ENCODE measurements at places on chromosomes 5 and 9.
A peak's percentile ranks its signal among the peaks of the same experiment; 100 is the strongest.

GRCh38 chr9:92008041-92008440, 58.0 kb upstream of the ROR2 start:
- DNase-seq: no peak

- DNase-seq: peak; percentile 79
Measured at GRCh38 chr5:180605554-180606214, 14.4 kb upstream of the SCGB3A1 start.

GRCh38 chr9:135256581-135257354, 169.3 kb downstream of the OLFM1 start:
- no peak for DNase-seq

DNA sequence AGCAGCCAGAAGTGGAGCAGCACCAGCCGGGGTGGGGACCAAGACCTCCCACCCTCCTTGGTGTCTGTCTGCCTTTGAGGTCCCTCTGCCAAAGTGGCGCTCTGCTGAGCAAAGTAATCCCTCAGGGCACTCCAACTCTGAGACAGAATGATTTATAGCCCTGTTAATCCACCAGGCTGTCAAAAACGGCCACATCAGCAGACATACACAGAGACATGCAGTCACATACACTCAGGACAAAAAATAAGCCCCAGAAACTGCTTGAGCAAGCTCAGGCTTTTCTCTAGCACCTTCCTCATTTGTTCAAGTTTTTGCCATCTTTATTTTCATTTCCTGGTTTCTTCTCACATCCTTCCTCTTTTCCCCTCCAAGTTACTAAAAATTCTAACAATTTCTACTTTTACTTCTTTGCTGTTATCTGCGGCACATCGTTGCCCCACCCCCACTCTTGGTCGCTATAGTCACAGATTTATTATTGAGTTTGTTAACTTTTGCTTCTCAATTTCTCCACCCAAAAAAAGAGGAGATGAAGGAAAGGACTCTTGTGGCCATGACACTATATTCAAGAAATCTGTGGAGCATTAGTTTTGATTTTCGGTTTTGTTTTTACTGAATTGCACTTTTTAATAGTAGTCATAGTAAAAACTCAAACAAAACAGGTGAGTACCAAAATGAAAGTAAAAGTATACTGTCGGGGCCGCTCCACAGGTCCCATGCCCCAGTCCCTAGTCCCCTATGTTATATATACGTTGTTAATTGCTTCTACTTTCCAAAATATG, 17.4 kb upstream of the ADRB2 start:
- DNase-seq: peak; percentile 51

DNA sequence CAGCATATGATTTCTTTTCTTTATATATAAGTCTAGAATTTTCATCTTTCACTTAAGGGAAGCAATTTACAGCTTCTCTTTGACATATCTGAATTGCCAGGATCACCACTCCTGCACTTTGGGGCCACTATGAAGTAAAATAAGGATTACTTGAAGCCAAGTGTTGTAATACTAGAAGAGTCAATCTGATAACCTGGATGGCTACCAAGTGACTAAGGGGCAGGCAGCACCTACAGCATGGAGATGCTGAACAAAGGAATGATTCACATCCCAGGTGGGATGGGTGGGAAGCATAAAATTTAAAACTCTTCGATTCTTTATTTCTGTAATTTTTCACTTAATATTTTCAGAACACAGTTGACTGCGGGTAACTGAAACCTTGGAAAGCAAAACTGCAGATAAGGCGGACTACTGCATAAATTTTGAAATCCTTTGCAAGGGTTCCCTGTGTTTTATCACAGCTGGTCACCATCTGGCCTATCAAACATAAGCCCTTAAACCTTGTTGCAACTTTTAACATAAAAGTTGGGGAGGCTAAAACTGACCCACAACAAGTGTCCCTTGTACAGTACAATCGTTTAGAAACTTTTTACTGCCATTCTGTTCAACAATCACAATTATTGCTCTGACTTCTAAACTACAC, 31.2 kb downstream of the NR3C1 start:
- DNase-seq: no peak

DNA sequence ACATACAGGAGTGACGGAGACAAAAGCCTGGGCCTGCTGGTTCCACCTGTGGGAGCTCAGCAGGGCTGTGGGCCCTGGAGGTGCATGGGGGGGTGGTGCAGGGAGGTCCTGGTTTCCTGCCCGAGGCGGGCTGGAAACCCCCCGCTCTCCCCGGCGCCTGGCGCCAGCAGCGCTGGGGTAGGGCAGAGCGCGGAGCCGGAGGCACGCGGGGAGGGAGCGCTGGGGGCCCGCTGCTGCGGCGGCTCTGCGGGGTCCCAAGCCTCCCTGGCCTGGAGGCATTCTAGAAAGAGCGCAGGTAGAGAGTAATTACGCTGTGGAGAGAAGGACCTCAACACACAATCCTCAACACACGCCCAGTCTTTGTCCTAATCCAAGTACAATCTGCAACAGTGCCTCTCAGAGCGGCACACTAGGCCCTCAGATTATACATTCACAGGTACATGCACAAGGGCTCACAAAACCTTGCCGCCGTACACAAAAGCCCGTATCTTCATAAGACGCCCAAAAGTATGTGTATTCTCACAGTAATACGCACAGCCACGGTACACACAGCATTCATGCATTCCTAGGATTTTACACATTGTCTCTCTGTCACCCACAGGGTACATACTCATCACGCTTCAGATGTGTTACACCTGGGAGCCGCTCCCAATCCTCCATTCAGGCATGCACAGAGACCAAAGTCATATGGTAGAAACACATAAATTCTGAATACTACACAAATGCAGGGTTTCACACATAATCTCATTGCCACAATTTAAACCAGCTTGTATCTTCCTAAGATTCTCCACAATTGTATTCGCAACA, 2.1 kb upstream of the HAND1 start:
- DNase-seq: no peak

GRCh38 chr5:151897020-151897552, 27.6 kb downstream of the GLRA1 start:
- DNase-seq: no peak

- no peak for DNase-seq
Measured at GRCh38 chr5:23089286-23089685, 236.1 kb upstream of the CDH12 start.

DNA sequence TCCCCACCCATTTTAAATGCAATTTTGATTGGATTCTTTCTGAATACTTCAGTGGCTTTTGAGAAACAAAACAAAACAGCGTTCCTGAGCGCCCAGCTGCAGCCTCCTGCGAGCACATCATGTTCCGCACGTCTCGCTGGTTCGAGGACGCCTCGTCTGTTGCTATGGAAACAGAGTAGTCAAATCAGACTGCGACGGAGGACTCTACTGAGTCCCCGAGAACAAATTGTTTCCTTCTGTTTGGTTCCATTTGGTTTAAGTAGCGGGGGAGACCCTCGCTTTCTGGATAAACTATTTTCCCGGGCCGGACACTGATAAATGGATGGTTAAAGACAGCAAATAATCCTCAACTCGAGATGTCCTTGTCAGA, 69.0 kb downstream of the SLC28A3 start:
- DNase-seq: peak; percentile 66

DNA sequence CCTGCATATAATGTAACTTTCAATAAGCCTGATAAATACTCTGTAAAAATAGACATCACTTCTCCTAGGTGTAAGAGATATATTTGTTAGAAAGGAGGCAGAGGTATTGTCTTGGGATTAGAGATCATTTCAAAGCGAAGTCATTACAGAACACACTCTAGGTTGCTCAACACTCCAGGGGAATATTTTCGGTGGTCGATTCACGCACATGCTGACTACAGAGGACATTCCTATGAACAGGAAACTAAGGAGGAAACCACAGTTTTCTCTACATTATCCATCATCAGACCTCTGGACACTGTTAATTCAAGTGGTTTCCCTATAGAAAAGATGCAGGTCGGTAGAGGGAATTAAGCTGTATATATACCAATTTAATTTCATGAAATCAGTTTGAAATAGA, 370.0 kb downstream of the NDUFS4 start:
- DNase-seq: no peak

- no peak for DNase-seq
Measured at GRCh38 chr9:127496974-127497373, 45.7 kb downstream of the LRSAM1 start.

- DNase-seq: no peak
Measured at GRCh38 chr5:94778732-94779131, 160.3 kb downstream of the SLF1 start.

DNA sequence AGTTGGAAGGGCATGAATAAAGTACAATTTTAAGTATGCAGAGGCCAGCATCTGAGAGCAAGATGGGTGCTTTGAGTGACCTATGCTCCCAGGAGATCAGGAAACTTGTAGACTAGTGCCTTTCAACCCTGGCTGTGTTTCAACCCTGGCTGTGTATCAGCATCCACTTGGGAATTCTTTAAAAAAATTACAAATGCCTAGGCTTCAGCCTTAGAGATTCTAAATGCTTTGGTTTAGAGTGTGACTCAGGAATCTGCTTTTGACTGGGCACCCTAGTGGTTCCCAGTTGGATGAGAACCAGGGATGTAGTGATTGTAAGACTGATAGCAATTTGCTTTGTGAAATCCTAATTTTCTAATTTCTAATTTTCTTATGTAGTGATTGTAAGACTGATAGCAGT, 65.6 kb downstream of the RALGPS1 start:
- no peak for DNase-seq

DNA sequence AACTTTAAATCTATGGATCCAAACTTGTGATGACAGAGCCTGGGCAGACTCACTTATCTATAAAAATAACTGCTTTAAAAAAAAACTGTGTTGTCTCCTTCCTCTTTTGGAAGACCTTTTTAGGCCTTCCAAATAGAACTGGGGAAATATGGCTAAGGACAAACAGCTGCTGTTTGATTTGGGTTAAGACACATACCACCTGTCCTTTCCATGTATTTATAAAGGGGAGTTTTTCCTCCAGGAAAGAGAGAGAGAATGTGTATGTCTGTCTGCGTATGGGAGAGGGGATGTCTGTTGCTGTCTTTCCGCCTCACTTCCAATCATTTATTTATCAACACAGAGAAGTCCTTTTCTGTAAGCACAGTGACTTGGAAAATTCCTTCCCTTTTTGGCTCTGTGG, 2.8 kb downstream of the ARHGEF37 start:
- no peak for DNase-seq

DNA sequence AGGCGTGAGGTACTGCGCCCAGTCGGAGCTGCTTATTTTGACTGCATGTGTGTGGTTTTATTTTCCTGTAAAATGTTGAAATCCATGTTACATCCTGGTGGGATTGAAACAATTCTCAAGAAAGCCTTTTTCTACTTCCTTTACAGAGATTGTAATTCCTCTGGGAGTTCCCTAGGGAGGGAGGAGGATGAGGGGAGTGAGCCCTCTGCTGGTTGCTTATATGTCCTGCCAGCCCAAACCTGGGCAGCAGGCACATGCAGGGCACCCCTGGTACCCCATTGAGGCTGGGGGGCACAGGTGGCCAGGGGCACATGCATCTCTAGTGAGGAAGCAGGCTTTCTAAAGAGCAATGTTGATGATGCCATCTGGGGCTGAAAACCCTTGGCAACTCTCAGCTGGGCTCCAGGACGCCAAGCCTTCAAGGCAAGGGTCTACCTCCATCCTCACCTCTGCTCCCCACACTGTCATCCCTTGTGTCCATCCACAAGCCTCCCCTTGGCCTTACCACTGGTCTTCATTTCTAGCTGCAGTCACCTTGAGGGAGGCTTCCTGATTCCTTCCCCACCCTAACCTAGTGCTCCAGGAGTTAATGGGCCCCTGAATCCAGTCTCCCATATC, 84.7 kb upstream of the TNFSF8 start:
- no peak for DNase-seq

- DNase-seq: no peak
Measured at GRCh38 chr9:71774920-71775319, 6.6 kb upstream of the CEMIP2 start.

DNA sequence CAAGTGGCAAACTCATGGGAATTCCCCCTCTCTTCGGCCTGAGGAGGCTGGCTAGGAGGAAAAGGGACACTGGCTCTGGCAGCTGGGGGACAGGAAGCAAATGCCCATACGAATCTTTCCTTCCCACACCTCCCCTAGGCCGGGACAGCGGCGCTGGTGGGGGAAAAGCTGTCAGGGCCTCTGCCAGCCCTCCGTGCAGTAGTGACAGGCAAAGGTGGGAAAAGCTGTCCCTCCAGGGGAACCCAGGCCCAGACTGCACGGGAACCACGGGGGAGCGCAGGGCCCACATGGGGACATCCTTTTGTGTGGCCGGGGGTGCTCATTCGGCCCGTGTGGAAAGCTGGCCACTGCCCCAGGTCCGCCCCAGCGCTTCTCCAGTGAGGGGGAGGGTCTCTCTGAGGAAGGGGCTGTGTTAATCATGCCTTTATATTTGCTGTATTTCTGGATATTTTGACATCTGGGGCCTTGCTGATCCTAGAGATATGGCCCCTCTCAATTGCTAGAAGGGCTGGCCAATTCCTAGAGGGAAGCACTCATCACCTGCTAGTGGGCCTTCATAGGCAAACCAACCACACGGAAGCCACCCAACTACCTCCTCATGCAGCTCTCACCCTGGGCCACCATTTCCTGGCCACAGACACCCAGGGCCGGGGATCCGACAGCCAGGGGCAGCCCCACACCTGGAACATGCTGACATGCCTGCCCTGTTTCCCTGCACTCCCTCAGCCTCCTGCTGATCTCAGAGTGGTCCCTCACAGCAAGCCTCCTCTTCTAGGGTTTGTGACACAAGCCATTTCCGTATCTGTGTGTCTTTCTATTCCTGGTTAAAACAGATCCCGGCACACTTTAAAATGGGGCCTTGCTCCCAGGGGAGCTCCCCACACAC, 138.8 kb downstream of the ROR2 start:
- no peak for DNase-seq

DNA sequence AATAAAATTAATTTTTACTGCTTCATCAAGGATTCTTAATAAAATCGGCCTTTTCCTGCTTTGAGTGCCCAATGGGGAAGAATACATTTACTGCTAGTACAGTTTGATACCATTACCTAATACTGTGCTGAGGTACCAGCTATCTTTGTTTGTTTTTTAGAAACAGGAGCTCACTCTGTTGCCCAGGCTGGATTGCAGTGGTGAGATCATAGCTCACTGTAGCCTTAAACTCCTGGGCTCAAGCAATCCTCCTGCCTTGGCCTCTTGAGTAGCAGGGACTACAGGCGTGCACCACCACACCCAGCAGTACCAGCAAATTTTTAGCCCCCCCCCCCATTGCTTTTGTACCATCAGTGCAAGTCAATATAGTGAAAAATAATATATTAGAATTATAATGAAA, 13.6 kb upstream of the ANKHD1 start:
- no peak for DNase-seq

GRCh38 chr9:73869264-73869663, 627.9 kb upstream of the RORB start:
- peak; percentile 21 for DNase-seq
